ENCODE measurements at places on chromosomes 5 and 9.

DNA sequence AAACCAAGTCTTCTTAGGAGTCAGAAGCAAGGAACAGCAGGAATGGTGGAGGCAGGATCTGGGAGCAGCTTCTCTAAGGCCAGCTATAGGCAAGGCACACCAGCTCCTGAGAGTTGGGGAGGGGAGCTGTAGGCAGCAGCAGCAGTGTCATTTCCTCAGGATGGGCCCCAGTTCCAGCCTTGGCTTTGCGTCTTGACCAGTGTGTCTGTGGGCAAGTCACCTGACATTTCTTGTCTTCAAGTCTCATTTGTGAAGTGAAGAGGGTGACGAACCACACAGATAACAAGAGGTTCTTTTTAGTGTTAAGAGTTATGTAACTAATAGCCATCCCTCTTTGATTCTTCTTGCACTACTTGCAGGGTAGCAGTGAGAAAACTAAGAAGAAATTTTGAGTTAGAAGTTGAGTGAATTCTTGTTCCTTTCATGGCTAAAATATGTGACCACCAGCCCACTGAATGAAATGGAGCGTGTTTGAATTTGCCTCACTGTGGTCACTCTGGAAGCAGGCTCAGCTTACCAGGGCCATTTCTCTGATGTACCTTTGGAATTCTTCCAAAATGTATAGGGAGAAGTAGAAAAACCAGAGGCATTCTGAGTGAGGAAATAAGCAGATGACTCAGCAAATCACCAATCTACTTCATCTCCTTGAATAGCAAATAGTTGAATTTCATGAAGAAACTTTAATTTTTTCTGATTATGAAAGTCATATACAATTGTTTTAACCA, 42.4 kb downstream of the RHOBTB3 start:
- no peak for DNase-seq

GRCh38 chr9:132674485-132674884, 4.2 kb downstream of the GTF3C4 start:
- no peak for DNase-seq

DNA sequence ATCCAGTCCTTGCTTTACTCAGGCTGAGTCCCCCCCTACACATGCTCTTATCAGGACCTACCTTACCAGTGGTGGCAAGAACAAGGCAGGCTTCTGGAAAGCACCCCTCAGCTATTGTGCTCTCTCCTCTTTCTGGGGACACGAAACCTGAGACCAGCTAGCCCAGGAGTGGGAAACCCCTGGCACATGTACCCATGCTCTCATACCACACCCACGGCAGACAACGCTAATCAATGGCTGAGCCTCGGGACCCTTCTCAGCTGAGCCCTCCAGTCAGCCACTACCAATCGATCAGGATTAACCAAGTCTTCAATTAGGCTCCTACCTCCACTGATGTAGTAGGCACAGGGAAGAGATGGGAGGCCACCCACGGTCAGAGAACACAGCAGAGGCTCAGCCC, 65.1 kb downstream of the VAV2 start:
- DNase-seq = no peak

GRCh38 chr9:129236441-129237145, 58.5 kb upstream of the IER5L start:
- DNase-seq = no peak

DNA sequence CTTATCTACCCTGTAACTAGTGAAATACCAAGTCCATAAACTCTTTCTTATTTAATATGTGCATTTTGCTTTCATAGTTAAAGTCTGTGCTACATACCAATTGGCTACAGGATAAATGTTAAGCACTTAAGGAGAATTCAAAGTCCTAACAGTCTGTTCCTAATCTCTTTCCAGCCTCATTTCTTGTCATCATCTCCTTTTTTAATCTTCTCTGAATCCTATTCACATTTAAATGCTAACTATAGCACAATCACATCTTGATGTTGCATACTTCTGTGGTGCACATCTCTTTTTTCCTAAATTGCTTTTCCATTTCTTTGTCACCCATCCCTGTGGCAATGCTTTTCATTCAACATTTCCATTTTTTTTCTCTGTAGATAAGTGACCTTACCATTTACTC, 996.1 kb upstream of the TYRP1 start:
- DNase-seq = no peak

DNA sequence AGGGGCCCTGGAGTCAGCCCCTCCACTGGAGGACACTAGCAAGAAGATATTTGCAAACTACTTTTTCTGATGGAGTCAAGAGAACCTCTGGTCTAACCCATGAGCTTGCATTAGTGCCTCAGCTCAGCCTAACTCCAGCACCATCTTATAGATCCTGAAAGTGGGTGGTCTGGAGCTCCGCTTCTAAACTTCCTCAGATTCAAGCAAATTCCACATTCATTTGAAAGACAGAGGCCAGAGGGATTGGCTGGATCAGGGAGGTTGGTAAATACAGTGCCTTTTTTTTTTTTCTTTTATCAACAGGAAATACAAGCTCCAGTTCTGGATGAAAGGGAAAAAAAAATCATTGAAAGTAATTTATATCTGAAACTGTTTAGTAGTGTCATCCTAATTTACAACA, 99.9 kb downstream of the ENC1 start:
- no peak for DNase-seq

GRCh38 chr9:33180526-33181184, 13.5 kb upstream of the B4GALT1 start:
- DNase-seq = no peak

GRCh38 chr9:71886015-71886414, 25.0 kb downstream of the ABHD17B start:
- DNase-seq = no peak
